AG04450 (cell line): ENCODE measurements at places on chromosomes 12 and 14.
A peak's percentile ranks its signal among the peaks of the same experiment; 100 is the strongest.

DNA sequence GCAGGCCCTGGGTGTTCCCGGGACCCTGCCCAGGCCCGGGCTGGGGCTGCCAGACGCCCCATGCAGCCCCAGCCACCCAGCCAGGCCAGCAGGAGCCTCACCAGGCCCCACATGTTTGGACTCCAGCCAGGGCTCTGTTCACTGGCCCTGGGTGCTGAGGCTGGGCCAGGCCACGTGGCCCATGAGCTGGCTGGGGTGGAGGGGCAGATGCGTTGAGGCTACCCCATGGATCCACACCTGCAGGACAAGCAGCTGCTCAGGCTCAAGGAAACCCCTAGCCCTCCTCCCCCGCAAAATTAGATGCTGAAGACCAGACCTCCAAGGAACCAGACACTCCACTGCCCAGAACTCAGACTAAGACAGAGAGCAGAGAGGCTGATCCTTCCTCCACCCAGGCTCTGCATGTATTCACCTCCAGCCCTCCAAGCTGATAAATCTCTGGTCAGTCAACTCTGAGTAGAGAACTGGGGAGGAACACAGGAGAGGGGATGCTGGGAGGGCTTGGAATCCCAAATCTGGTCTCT lies 1.6 kb downstream of the CDH24 start:
- no peak for DNase-seq

- DNase-seq, result peak; percentile 73
These were observed 36.2 kb upstream of the ATP23 start for GRCh38 chr12:57904848-57905811.

DNA sequence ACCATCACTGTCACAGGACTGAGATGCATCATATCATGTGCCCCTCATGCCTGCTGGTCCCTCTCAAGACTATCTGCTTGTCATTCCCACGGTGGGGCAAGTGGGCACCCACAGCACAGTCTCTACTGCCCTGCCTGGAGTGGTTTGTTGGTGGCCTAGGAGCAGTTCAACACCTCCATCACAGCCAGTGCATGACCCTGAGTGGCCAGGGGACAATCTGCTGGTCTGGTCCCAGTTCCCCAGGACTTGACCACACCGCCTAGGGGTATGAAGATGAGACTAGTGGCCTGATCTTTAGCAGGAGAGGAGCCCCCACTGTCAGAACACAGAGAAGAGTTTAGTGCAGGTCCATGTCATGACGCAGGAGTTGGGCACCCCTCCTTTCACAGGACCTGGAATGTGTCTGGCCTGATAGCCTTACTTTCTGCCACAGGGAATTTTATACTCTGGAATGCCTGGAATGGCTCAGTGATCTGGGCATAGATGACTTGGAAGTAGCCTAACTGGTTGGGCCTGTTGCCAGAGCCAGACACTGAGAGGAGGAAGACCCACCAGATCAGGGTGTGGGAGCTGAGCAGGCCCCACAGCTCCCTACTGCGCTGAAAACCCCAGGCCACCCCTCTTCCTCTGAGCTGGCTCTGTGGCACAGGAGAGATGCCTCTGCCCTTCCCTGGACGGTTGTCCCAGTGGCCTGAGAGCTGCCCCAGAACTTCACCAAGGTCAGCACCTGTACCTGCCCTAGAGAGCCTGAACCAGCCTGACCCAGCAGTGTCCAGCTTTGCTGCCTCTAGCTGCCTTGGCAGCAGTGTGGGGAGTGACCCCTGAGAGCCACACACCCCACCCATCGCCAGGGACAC lies 83.3 kb downstream of the PUS7L start:
- no peak for DNase-seq

- DNase-seq, result no peak
These were observed 50.8 kb upstream of the POC1B start for GRCh38 chr12:89576572-89577220.

DNA sequence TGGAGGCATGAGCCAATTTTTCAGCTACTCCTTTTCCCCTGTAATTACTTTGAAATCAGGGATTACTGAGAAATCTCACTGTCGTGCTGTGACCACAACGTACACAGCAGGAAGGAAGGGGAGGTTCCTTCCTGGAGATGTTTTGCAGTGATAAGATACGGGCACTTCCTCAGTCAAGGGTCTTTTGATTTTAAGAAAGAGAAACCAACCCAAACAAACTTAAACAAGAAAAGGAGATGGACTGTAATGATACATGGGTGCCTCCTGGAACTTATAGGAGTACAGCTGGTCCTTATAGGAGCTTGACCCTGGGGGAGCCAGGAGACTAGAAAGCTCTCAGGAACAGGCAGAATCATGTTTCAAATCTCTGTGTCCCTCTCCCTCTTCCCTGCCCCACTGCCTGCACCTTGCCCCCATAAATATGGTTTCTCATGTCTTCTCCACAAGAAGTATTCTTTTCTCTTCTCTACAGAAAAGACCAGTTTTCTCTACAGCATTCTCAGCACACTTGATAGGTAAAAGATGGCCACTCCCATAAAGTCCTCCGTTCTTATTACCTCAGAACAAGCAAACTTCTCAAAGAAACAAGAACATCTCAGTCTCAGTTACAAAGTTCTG lies 281.1 kb upstream of the AMIGO2 start:
- DNase-seq, result no peak

GRCh38 chr14:79896009-79896408 lies 315.3 kb downstream of the DIO2 start:
- DNase-seq, result no peak

DNA sequence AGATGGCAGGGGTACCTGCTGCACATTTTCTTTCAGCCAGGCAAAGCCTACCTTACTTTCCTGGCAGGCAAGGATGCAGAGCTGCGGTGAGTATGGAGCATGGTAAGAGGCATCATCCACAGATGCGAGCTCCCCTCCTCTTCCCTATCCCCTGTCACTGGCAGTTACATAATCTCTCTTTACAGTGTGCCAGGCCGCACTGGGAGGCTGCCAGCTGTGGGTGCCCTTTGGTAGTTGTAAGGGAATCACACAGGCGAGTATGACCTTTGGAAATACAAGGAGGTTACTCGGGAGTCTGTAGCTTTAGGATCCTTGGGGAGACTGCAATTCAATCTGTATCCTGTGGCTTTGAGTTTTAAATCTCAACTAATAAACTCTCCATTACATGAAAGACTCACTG lies 132.5 kb downstream of the KTN1 start:
- no peak for DNase-seq

DNA sequence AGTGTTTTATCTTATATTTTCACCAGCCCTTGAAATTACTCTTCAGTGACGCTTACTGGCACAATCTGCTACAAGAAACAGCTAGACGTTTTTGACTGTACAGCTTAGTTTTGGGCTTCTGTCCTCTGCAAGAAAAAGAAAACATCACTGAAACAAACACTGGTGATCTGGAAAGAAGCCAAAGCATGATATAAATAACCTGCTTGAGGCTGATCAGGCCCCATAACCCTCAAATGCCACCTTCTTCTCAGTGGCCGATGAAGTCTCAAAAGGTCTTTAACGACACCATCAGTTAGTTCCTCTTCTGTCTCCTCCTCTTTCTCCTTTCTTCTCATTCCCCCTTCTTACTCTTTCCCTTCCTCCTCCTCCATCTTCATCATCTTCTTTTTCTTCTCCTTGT lies 942.3 kb upstream of the TMEM132C start:
- no peak for DNase-seq

GRCh38 chr12:58980768-58981167 lies 60.5 kb upstream of the LRIG3 start:
- DNase-seq, result no peak

DNA sequence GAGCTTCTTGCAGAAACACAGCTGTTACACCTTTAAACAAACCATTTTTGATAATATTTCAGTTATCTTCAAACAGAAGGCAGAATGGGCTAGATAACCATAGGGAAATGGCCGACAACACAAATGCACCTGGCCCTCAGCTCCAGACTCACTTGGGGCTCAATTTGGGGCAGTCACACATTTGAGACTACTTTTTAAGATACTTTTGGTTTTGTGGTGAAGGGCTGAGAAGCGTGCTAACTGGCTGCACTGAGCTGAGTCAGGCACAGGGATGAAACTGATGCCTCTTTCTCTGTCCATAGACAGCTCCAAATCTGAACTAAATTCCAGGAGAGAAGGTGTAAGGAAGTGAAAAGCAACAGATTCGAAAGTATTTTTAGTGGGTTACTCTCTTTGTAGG lies 18.5 kb upstream of the GRIP1 start:
- no peak for DNase-seq

DNA sequence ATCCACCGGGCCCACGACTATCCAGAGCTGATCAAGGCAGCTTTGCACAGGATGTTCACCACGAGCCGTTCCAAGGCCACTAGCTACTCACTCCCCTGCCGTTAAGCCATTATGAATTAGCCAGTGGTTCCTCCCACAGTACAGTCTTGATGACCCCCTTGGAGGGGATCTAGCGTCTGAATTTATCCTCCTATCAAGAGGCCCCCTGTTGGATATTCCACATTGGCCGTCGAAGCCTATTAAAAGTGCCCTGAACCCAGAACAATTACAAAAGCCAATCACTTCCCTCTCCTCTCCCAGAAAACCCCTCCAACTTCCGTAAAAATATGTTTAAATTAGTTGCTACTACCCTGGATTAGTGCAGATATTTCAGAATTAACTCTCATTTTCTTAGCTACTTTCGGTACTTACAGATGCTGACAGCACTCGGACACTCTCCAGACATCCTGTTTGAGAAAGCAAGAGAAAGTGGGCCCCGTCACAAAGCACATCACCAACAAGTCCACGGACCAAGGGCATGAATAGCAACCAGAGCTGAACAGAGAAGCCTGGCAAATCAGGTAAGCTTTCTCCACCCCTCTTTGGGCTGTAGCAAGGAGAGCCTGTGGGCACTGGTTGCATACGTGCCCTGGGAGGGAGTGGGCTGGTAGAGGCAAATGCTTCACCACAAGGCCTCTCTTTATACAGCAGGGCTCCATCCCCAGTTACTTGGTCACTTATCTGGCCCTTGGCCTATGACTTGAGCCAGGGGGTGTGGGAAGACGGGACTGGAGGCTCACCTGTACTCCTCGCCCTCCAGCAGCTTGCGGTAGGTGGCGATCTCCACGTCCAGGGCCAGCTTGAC lies 5.3 kb downstream of the KRT3 start:
- no peak for DNase-seq

GRCh38 chr14:104993808-104994591 lies 8.4 kb downstream of the CLBA1 start:
- no peak for DNase-seq

- no peak for DNase-seq
These were observed 39.1 kb downstream of the TSPAN9 start for GRCh38 chr12:3116106-3116844.

DNA sequence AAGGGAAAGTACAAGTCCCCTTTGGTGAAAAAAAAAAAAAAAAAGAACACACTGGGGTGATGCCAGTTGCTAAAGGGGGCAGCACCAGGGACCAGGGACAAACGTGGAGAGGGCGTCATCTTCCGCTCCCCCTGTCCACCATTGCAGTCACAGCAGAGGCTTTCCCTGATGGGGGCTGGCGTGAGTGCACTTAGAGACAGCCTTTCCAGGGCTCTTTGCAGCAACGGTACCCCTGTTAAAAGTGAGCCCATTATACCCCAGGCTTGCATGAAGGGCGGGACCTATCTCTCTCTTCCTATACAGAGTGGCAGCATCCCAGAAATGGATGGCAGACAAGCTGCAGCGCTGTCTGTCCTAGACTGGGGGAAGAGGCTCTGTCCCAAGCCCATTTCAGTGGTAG lies 155.0 kb downstream of the KCNK10 start:
- no peak for DNase-seq

GRCh38 chr14:98548071-98548686 lies 723.8 kb downstream of the BCL11B start:
- DNase-seq, result no peak

- DNase-seq, result peak; percentile 78
These were observed 16.0 kb upstream of the SELPLG start for GRCh38 chr12:108649669-108650068.

DNA sequence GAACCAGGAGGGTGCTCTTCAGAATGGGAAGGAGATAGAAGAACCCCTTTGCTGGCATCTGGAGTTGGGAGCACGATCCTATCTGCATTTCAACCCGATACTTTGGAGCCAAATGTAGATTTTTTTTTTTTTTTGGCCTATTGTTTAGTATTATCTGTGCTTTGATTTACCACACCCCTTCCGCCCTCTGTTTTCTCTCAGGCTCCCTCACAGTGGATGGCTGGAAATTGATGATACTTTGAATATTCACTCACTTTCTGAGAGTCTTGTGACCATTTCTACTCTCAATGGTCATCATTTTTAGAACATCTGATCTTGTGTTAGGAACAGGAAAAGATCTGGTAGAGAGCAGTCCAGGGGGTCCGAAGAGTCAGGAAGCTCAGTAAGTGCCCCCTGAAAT lies 9.0 kb downstream of the TSPAN9 start:
- DNase-seq, result no peak

DNA sequence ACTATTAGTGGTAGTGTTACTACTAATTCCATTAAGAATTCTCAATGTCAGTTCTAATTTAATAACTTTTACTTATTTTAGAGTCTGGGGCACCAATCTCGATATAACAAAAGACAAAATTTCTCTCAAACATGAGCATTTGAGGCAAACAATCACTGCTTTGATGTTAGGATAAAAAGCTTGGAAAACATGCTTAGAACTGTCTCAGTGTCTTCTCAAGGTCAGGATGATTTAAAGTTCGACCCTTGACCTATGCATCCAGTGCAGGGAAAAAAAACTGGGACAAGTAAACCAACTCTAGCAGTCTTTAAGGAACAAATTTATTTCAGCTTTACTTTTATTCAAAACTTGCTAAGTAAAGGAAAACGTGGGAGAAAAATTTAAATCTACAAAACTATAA lies 31.1 kb downstream of the SPTLC2 start:
- DNase-seq, result no peak

DNA sequence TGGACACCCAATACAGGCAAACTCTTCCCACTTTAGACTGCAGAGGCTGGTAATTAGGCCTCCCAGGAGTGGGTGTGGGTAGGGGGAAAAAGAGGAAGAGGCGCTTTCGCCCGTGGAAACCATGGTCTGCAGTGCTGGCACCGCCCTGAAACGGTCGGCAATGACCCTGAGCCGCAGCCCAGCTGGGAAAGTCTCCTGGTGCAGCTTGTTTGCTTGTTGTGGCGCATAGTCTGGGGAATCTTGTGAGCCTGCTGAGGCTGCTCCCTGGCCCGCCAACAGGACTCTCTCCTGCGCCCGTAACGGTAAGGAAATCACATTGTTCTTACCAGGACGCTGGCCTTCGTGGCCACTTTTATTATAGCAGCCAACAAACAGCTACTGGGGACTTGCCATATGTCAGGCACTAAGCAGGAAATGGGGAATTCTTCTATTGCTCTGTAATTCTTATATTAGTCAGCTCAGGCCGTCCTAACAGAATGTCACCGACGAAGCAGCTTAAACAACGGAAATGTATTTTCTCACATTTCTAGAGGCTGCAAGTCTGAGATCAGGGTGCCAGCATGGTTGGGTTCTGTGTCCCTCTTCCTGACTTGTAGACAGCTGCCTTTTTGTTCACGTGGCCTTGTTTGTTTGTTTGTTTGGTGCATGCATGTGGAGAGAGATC lies 52.5 kb upstream of the RIN3 start:
- DNase-seq, result no peak

- DNase-seq, result no peak
These were observed 202.8 kb upstream of the DIO3 start for GRCh38 chr14:101358320-101359125.

DNA sequence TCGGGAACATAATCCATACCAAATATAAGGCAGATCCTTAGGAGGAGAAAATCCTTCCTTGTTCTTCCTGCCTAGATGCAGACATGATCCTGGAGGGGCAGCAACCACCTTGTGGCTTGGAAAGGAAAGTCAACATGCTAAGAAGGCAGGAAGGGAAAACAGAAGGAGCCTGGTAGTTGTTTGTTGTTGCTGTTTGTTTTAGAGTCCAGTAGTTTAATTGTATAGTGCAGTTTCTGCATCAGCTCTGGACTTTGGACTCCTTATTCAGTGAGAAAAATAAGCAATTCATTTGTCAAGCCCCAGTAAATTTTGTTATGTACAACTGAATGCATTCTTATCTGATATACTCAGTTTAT lies 45.7 kb upstream of the APPL2 start:
- DNase-seq, result no peak
